Activated CD8-positive, alpha-beta T cell treated with anti-CD3 and anti-CD28 coated beads for 36 hours (primary cell): ENCODE measurements at places on chromosomes 5 and 9.

DNA sequence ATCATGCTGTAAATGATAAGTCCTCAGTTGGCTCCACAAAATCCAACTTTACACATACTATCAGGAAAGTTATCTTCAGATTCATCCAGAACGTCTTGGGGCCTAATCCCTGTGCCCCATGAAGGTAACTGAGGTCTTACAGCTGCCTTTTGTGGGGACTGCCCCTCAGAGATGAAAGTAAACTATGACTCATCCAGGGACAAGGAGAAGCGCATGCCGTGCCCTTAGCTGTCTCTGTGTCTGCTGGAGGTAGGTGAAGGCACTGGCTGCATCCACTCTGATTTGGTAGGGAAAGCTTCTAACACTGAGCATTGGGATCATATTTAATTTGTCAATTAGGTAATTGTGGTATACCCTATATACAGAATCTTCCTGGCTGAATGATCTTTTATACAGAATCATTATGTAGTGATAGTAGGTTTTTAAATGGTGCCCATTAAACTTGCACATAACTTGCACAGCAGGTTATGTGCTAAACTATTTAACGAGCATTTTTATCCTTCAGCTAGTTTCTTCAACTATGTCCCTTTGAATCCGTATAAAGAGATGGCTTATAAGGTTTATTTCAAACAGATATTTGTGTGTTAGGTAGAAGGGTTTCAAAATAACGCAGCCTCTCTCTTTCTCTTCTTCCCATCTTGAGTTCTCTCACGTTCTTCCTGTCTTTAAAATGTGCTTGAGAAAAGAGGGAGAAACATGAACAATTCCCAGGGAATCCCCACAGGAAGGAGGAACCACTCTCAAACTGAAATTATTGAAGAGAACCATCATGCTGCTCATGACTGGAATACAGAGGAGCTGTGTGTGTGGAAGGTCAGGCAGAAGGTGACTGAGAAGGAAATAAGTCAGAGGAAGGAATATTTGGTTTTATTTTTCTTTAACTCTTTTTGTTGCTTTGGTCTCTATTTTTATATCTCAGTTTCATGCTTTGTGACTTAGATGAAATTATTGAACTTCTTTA lies 250.9 kb downstream of the CD180 start:
- H3K4me3 ChIP-seq = no peak overlapping the region
- no peak overlapping the region for H3K27ac ChIP-seq
- H3K4me1 ChIP-seq = peaks cover 7% of the 10 kb centered on the region
- DNase-seq = peak; percentile 56
- H3K36me3 ChIP-seq = no peaks in the 10 kb centered on the region

GRCh38 chr9:35835216-35835632 lies 6.2 kb downstream of the TMEM8B start:
- H3K36me3 ChIP-seq = no peaks in the 10 kb centered on the region
- H3K27me3 ChIP-seq = no peaks in the 10 kb centered on the region
- no peak overlapping the region for H3K4me3 ChIP-seq
- DNase-seq = no peak
- H3K4me1 ChIP-seq = peaks cover 8% of the 10 kb centered on the region

DNA sequence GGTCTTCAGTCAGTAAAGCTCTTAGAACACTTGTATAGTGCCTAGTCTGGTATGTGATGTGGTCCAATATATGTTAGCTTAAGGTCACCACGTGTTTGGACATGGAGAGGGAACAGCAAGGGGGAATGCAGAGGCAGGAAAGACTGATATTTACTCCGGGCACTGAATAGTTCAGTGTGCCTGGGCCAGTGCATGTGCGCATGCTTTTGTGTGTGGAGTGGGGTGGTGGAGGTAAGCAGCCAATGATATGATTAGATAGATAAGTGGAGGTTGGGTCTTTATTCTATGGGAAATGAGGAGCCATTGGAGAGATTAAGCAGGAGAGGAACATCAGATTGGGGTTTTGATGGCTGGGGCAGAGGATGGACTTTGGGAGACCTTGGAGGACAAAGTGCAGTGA lies 14.0 kb downstream of the OR13J1 start:
- no peaks in the 10 kb centered on the region for H3K4me1 ChIP-seq
- H3K27me3 ChIP-seq = peaks cover under 1% of the 10 kb centered on the region
- no peaks in the 10 kb centered on the region for H3K36me3 ChIP-seq
- H3K4me3 ChIP-seq = no peak overlapping the region
- no peak for DNase-seq

GRCh38 chr5:176407456-176408251 lies 8.7 kb downstream of the CLTB start:
- H3K27ac ChIP-seq = no peak overlapping the region
- no peaks in the 10 kb centered on the region for H3K27me3 ChIP-seq
- no peak for DNase-seq
- peaks cover 11% of the 10 kb centered on the region for H3K4me1 ChIP-seq
- H3K36me3 ChIP-seq = peaks cover 7% of the 10 kb centered on the region
